ENCODE measurements at places on chromosomes 4 and X. TPM values are rescaled to one million over a fixed set of nuclear protein-coding genes. Genes with fewer than 3 reads are reported as not detected.
A peak's percentile ranks its signal among the peaks of the same experiment; 100 is the strongest.

GPRIN3 gene
- total RNA-seq: 15.2 TPM

ASMT gene
- total RNA-seq: 0.22 TPM

GRCh38 chrX:74249963-74250362 lies 54.0 kb upstream of the ZCCHC13 start:
- DNase-seq: no peak

GRCh38 chr4:141801558-141801957 lies 165.2 kb downstream of the IL15 start:
- no peak for DNase-seq

GRCh38 chr4:8350352-8350751 lies 80.8 kb downstream of the HTRA3 start:
- DNase-seq: peak; percentile 39

UBA1 gene
- 218 TPM for total RNA-seq

GRCh38 chr4:91099666-91100065 lies 972.5 kb downstream of the CCSER1 start:
- DNase-seq: no peak

GRCh38 chr4:8542776-8543525 lies 37.2 kb upstream of the GPR78 start:
- DNase-seq: no peak

DNA sequence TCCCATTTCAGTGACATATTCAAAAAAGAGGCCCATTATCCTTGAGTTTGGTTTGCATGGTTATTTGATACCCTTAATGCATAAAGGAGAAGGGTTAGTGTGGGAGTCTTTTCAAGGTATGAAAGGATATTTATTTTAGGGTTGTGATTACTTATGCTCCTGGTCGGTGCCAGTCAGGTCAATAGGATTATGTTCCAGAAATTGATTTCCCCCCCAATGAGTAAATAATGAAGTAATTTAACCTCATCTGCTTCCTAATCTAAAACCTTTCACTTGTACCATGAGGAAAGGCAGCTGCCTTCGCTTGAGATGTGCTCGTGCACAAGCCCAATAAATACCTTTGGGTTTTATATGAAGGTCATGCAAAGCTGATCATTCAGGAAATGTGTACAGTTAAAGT lies 55.0 kb upstream of the NR0B1 start:
- DNase-seq: no peak

DNA sequence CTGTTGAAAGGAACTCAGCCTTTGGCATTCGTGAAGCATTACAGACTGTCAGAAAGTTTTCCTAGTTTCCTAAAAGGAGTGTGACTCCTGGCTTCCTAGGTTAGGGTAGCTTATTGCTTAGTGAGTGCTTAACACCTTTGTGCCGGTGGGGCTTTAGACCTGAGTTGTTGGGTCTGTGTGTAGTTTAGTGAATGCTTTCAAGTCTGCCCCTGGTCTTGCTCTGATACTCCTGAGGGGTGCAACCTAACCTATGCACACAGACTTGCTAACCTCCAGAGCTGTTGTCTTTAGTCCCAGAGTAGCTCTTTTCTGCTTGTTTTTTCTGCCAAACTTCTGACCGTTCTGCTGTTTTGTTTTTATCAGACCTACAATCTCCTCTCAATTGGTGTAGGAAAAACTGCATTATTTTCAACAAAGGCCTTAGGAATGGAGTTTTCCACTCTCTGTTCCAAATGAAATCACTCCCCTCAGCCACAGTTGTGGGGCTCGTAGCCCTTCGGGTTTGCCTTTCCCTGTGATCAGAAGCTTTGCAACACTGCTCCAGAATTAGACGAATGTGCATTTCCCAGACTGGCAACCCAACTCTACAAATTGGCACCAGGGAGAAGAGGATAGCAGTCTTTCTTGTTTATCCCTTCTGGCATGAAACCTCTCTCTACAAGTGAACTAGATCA lies 1399.1 kb upstream of the PCDH7 start:
- no peak for DNase-seq

DNA sequence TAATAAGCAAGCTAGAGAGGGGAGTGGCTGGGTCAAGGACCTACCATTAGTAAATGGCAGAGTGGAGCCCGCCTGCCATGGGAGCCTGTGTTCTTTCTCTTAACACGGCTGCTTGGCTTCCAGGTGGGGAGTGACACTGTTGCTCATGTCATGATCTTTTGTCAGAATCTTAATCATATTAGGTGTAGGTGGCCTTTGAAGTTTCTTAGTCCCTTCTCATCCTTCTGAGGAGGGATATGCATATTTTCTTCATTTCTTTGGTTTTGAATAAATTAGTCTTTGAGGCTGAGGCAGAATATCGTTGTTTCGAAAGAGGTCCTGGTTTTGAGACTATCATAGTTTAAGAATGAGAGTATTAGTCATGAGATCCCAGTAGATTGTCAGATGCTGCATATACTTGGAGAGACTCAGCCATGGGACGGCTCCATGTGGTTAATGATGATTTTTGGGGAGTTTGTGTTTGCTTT lies 28.9 kb downstream of the SNX25 start:
- DNase-seq: no peak

SLC6A14 gene
- not detected for total RNA-seq

ADGRL3 gene
- 8.9 TPM for total RNA-seq

All from kidney (tissue), 22 donors.